Jurkat, Clone E6-1 (cell line): ENCODE measurements at places on chromosomes 3 and 15.

DNA sequence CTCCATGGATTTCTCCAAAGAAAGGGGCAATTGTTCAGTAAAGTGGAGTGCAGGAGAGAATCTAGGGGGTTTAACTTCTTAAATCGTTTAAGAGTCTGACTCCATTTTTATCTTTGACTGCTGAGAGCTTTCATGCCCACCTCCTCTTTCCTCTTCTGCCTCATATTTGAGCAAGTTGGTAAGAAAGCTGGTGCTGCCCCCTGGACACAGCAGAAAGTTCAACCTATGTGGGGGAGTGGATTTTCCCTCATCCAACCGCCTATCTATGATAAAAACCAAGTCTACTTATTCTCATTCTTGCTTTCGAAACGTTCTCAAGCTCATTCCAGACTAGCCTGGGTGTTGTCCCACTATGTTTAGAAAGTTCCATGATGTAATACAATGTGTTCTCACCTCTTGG lies 26.0 kb downstream of the HHLA2 start:
- peak; percentile 25 for DNase-seq

GRCh38 chr3:98769448-98769847 lies 6.3 kb downstream of the ST3GAL6 start:
- no peak for DNase-seq

DNA sequence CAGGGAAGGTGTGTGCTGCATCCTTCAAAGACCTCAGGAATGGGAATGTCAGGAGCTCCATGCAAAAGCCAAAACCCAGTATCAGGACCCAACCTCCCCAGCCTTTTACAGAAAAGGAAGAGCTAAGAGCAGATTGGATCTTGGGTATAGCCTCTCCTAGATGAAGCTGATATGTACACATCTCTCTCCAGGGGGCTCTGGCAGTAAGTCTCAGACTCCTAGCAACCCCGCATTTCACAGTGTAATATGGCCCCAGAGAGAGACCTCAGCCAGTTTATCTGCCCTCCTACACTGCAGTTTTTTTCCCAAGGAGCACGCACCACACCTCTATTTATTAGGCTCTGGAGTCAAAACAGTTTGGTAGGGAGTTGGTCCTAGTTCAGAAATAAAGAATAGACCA lies 88.2 kb downstream of the RBPMS2 start:
- no peak for DNase-seq

DNA sequence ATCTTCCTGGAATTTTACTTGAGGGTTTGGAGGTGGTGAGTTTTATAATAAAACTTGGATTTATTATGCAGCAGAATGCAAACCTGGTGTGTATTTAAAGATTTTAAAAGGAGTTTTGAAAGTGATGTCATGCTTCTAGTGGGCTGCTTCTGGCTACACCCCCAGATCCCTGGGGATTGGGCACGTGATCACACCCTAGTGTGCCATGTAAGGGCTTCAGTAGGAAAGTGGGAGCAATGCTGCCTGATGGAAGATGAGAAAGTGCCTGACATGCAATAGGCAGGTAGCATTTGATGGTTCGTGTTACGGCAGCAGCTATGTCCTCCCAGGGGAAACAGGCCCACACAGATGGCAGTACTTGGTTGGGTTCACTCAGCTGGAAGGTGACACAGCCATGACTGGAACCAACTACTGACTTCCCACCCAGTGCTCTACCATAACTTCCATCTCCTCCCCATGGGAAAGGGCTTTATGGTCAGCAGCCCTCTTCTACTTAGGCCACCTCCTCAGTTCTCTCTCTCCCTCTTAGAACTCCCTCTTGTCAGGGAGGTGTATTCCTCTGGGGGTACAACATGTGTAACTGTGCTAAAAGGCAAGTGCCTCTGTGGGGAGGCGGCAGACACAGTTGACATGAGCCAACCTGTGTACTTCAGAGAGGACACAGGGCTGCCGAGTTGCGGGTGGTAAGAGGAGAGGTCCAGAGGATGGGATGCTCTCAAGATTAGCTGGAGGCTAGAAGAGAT lies 5.6 kb downstream of the ITPKA start:
- DNase-seq: no peak

DNA sequence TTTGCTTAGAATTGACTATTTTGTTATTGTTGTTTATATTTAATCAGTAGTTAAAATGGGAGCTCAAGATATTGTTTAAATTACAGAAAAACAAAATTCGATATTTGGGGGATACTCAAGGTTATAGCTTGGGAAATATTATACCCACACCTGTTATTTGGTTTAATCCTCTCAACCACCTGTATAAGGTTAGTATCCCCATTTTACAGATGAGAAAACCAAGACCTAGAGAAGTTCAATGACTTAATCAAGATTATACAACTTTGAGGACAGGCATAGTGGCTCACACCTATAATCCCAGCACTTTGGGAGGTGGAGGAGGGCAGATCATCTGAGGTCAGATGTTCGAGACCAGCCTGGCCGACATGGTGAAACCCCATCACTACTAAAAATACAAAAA lies 39.8 kb upstream of the CA12 start:
- DNase-seq: no peak

DNA sequence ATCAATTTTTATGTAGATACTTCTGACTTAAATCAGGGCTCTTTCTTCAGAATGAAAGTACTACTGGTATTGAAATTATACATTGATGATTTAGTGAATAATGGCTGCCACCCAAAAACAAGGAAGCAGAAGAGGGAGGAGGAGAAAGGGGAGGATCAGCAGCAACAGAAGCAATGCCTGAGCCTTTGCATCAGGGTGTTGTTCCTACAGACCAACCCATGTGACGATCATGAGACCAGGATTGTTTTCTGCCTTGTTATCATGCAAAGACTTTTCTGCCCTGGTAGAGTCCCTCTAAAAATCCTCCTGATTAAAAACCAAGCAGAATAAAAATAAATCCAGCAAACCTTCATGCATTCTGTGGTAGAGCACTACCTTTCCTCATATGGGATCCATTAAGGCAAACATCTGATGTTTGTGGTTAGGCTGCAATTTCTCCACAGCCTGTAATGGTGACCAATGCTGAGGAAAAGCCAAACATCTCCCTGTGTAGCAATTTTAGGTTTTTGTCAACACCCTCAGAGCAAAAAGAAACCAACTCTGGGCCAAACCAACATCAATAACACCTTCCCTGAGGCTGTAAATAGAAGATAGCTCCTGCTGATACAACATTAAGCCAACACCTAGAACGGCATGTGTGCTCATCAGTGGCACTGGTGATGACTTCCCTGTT lies 191.7 kb downstream of the ATP8B4 start:
- no peak for DNase-seq

DNA sequence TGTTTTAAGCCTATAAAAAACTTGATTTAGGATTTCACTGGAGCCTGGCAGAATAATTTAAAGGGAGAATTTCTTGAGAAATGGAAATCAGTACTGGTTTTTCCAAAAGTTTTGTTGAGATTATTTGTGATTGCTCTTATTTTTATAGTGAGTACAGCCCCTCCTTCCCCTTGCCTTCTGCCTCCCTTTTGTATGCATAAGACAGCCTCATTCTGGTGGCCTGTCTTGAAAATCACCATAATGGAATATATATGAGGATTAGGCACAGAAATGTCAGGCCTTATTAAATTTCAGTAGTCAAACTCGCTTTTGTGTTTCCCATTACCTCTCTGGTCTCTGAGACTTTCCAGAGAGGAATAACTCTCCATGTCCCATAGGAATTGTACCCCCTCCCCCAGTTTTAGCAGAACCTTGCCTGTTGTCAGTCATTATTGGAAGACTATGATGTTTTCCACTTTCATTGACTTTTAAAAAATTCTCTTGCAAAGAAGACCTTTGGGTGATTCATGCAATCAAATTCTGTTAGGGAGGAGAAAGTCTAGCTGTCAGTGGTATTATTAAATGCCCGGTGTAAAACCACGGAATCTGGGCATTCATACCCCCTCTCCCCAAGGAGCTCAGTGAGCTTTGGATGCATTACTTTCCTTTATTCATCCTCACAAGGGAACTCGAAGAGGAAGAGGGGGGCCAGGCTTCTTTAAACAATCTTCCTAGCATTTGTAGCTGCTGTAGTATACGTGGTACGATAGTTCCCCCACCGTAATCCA lies 171.6 kb upstream of the TSC22D2 start:
- no peak for DNase-seq

- DNase-seq: no peak
Measured at GRCh38 chr3:162538491-162538890, 1041.9 kb downstream of the OTOL1 start.

DNA sequence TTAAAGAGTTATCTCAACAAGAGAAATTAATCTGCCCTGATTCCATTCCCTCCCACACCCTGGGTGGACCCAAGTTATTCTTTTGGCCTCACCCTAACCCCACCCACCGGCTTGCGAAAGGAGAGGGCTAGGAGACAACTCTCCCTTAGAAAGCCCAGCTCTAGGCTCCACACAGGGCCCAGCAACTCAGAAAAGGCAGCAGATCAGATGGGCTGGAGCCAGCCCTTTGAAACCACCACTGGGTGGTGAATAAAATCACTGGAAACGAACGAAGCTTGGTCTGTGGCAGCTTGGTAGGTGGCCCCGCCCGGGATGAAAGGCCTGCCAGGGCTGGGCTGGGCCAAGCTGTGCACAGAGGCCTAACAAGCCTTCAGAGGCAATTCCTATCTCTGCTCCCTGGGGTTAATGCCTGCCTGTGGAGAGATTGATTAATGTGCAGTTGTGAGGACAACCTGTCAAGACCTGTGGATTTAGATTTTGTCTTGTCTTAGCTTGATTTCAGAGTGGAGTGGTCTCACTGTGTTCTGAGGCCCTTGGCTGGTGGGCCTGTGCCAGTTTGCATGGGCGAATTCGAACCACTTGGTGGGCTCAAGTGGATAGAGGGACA lies 38.8 kb downstream of the BHLHE40 start:
- DNase-seq: no peak
